Type B pancreatic cell (in vitro differentiated cells): ENCODE measurements at places on chromosomes 1 and 21.

DNA sequence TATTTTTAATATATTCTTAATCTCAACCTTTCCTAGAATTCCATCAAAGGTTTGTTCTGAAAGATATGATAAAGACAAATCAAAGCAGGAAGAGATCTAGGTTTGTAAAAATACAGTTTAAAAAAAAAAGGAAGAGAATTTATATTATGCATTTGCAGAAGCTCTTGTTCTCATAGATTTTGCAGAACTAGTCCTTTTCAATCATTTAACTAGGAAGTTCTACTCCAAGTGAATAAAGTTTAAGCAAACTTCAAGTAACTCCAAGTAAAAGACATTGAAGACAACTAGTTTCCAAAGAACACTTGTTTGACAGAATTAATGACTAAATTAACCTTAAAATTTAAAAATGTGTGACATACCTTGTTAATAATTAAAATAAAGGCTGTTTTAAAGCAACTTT lies 55.9 kb downstream of the HNRNPR start:
- no peak for DNase-seq

GRCh38 chr1:185400052-185400451 lies 83.0 kb upstream of the IVNS1ABP start:
- DNase-seq, result no peak

DNA sequence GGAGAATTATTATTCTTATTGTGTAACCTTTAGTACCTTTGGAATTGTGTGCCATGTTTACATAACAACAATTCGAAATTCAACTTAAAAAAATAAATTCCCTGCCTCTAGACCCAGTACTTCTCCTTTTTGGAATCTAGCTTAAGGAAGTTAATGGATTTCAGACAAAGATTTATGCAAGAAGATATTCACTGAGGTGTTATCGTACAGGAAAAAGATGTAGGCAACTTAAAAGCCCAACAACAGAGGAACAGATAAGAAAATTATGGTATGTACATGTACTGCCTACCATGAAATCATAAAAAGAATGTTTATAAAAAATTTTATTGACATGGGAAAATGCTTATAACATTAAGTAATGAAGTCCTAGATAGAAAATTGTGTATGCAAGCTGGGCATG lies 18.2 kb upstream of the STMN1 start:
- DNase-seq, result no peak

- no peak for DNase-seq
These were observed 70.9 kb upstream of the POU3F1 start for GRCh38 chr1:38117444-38117887.

GRCh38 chr1:241531195-241532161 lies 700 bp upstream of the KMO start:
- no peak for DNase-seq

GRCh38 chr1:101100674-101101073 lies 75.1 kb upstream of the DPH5 start:
- no peak for DNase-seq

DNA sequence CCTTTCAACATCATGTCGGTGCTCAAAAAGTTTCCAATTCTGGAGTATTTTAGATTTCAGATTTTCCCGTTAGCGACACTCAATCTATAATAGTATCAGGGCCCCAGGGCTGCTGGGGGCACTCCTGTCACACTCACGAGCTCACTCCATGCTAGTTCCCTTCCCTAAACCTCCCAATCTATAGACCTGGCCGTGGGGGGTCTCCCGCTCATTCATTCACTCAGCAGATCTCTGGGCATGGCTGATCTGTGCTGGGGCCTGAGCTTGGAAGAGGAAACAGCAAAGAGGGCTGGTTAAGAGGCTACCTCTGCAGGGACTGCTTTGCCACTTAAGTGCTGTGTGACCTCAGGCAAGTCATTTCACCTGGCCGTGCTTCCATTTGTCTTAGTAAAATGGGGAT lies 46.8 kb upstream of the LAPTM5 start:
- no peak for DNase-seq

DNA sequence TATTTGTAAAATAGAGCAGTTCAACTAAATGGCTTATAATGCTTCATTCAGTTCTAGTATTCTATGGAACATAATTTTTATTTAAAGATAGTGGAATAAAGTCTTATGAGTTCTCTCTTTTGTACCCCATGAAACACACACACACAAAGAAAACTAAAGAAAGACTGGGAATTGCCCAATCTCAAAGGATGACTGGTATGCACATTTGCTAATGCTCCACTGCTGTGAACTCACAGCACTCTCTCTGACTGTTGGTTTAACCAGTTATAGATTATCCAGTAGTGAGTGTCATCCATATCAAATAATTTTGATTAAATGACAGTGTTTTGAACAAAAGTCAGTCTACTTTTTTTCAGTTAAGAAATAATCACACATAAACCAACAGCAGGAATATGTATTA lies 1082.4 kb upstream of the B3GALT2 start:
- DNase-seq, result no peak

GRCh38 chr1:18116777-18117176 lies 9.2 kb downstream of the IGSF21 start:
- no peak for DNase-seq

DNA sequence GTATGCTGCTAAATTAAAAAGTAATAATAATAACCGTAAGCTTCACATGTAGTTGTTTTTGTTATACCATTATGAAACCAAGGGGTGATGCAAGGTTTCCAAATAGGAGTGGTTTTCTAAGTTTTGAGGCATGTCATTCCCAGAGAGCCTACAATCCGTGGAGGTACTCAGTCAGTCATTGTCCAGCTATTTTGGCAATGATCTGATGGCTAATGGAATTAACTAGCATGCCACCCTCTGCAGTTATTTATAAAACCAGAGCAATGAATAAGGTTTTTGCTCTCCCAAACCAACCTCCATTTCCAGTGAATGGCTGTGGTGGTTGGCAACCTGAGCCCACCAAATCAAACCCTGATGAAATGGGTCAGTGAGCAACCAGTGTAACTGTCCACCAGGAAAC lies 106.4 kb downstream of the TBX15 start:
- DNase-seq, result no peak

DNA sequence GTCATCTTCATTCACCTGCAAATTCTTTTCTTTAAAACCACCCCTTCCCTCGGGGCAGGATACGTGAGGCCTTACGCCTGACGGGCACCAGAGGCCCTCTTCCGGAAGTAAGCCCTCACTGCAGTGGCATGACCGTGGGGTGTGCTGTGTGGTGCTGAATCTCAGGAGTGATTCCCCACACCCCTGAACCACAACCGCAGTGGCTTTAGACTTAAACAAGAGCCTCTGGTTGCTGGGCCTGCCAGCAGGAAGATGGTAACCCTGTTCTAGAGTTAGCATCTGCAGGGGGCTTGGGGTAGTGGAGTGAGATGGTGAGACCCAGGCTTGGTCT lies 12.1 kb downstream of the BSND start:
- DNase-seq, result no peak

- peak; percentile 81 for DNase-seq
These were observed 27.8 kb upstream of the RNF187 start for GRCh38 chr1:228459091-228459993.

- DNase-seq, result peak; percentile 85
These were observed 3.0 kb downstream of the RUSC1 start for GRCh38 chr1:155323729-155324036.

- DNase-seq, result no peak
These were observed 525.6 kb downstream of the PTBP2 start for GRCh38 chr1:97247196-97247595.

DNA sequence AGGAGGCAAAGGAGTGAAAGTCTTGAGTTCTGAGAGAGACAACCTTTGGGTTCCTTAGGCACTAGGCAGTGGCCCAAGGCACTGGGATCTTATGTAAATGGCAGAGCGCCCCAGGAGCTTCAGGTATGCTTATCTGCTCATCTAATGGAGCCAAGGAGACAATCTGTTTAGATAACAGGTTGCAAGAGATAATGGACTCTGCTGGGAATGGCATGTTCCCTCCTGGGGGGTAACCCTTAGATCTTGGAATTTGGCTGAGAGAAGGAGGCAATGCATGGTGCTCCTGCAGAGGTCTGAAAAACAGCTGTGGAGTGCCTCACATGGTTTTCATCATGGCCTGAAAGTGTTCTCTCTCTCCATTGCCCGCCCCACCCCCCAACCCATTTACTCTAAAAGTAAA lies 44.1 kb upstream of the WLS start:
- no peak for DNase-seq

DNA sequence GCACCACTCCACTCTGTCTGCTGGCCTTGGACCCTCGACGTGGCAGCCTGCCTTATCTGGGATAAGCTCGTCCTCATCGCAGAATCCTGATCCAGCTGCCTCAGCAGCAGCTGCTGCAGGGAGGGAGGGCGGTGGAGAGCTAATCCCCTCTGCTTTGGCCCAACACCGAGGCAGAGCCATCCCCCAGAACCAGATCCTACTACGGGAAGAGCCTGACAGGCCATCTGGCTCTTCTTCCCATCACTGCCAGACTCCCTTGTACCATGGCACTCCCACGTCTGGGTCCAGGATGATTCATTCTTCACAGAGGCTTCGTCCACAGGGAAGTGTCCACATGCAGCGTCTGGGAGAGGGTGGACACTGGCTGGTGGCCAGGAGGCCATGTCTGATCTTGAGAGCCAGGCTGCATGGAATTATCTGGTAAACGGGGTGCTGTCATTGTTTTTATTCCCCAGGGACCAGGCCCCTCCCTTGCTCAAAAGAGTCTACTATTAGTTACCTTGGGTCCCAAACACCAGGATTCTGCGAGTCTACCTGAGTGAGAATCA lies 14.6 kb upstream of the PKP1 start:
- peak; percentile 45 for DNase-seq

DNA sequence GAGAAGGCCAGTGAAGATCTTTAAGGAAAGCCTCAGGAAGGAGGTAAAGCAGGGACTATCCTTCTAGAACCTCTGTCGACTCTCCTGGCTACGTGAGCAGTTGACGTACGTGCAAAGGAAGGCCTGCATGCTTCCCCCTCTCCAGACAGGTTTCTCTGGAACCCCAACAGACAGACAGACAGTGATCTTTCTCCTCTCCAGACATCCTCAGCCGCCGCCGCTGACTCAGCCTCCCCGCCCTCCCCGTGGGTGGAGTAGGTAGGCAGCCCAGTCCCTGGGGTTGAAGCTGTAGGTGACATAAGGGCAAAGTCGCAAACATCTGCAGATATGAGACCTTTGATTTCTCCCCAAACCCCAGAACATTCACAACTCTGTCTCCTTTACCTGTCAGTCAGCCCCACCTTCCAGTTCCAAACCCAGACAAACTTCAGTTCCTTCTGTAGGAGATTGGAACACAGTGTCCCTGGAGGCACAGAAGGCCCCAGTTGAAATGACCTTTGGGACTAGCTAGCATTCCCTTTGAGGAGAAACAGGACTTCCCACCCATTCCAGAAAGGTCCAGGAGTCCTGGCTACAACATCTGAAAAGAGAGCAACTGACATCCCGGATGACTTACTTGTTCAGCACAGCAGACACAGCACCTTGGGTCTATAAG lies 146.0 kb upstream of the JUN start:
- no peak for DNase-seq

- DNase-seq, result peak; percentile 71
These were observed at the start of gene BEND5 for GRCh38 chr1:48776393-48777218. TSS of gene BEND5 (minus strand) at chr1:48776891. CDS start at chr1:48776831, 60 bp downstream.

- DNase-seq, result no peak
These were observed 77.5 kb downstream of the FNBP1L start for GRCh38 chr1:93525431-93525830.

DNA sequence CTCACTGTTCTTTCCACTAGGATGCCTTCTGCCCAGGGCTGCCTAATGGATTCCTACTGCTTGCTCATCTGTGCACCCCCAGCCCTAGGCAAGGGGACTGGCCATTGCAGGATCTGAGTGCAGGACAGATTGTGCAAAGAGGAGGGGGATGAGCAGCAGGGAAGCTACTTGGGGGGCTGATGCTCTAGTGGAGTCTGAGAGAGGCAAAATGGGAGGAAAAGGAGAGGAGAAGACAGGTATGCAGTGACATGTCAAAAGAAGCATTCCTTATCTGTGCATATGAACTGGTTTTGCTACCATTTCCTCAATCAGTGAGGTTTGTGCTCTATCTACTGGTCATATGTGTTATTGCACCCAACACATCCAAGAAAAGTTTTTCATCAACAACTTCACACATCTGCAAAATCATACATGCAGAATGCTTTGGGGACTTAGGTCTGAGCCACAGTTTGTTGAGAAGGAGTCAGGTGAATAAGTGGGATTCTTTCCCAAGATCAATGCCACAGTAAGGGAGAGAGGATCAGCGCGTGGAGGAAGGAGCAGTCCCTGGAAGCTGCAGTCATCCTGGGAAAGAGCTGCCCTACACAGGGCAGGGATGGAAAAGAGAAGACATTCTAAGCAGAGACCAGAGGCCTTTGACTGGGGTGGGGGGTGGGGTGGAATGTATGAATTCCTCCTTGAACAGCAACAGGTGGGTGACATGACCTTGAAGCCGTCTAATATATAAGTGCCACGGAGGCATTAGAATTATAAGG lies 14.4 kb downstream of the SLC5A9 start:
- DNase-seq, result no peak

- DNase-seq, result no peak
These were observed 93.9 kb upstream of the BEND5 start for GRCh38 chr1:48870596-48870995.

DNA sequence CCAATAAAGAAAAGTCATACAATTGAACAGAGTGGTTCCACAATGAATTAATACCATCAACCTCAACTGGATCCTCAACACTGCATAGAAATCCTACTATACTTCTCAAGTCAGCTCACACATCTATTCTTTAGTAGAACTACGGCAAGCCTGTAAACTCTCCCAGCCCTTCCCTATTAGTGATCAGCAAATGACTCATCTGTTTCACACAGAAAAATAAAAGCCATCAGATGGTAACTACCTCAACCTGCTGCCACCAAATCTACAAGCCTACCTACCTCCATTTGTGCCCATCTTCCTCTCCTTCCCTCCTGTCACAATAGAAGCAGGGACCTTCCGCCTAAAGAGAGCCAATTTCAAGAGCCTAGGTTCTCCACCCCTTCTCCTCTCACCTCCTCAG lies 63.6 kb downstream of the DMAP1 start:
- DNase-seq, result no peak

DNA sequence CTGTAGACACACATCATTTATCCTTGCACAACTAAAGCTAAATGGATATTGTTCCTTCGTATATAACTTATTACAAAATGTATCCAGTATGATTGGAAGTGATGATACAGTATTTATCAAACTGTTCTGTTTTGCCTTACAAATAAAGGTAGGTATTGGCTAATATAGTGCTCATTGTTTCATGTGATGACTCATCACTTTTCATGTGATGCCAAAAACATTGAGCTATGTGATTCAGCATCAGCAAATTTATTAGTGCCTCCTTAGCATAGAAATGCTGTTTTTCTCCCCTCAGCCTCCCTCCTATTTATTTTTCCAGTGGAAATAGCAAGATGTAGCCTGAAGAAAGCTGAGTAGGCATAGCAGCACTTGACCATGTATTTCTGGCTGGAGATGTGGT lies 228.6 kb upstream of the LYPLAL1 start:
- no peak for DNase-seq

GRCh38 chr1:246564839-246565750 lies 966 bp downstream of the TFB2M start:
- DNase-seq, result no peak

- no peak for DNase-seq
These were observed 63.7 kb downstream of the SYT14 start for GRCh38 chr1:210001751-210002150.
